ENCODE measurements at places on chromosomes 1 and 21.

DNA sequence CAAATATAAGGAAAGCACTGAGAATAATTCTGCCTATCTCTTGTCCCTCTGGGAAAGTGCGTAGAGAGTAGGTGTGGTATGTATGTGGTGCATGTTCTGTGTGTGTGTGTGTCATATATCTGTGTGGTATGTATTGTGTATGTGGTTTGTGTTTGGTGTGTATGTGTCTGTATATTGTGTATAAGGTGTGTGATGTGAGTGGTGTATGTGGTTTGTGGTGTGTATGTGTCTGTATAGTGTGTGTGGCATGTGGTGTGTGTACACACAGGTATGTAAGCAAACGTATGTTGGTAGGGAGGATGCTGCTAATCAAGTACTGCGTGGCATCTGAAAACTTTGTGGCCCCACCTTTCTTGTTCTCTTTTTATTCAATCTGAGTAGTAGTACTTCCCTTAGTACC, 68.3 kb upstream of the LAX1 start:
- no peak for DNase-seq

GRCh38 chr1:207034998-207035397, 2.4 kb upstream of the C1orf116 start:
- no peak for DNase-seq

GRCh38 chr1:167016100-167016750, 27.1 kb downstream of the MAEL start:
- peak; percentile 1 for DNase-seq

GRCh38 chr1:148161053-148161901, 9.2 kb upstream of the NBPF11 start:
- DNase-seq: no peak

DNA sequence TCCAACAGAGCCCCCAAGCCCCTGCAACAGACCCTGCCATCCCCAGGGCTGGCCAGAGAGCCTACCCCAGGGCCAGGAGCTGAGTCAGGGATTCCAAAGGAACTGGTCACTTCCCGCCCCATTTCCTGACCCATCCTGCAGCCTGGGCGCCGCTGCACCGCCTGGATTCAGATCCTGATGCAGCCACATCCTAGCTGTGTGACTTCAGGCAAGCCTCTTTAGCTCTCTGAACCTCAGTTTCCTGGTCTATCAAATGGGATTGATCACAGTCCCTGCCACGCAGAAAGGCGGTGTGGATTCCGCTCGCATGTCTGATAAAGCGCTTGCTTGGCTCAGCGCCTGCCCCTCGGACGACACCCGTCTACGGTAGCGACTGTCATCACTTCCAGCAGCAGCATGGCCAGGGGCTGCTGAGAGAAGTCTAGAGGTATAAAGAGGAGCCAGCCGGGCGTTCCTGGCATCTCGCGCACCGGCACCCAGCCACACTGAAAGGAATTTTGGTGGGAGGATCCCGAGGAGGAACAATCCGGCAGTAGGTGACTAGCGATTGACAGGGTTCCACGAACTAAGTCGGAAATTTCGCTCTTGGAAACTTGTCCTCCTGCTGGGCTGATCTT, 10.1 kb downstream of the EPHA2 start:
- DNase-seq: peak; percentile 87

- DNase-seq: no peak
These were observed 189.0 kb downstream of the NFIA start for GRCh38 chr1:61271412-61271789.

GRCh38 chr1:193216920-193217319, 30.5 kb upstream of the B3GALT2 start:
- DNase-seq: no peak

- DNase-seq: peak; percentile 41
These were observed 50.5 kb downstream of the VCAM1 start for GRCh38 chr1:100769906-100770646.

All from fibroblast of the aortic adventitia (primary cell).